ENCODE measurements at places on chromosomes 13 and 19.

GRCh38 chr19:51333836-51334460 lies 8.0 kb downstream of the VSIG10L start:
- peaks cover 34% of the 10 kb centered on the region for H3K27me3 ChIP-seq
- H3K4me1 ChIP-seq = peaks cover 2% of the 10 kb centered on the region
- no peaks in the 10 kb centered on the region for H3K36me3 ChIP-seq
- H3K4me3 ChIP-seq = no peak overlapping the region
- no peak for DNase-seq

- H3K27me3 ChIP-seq = no peaks in the 10 kb centered on the region
- no peaks in the 10 kb centered on the region for H3K36me3 ChIP-seq
- DNase-seq = no peak
- H3K4me1 ChIP-seq = no peaks in the 10 kb centered on the region
Observed at GRCh38 chr13:47281991-47282390, 385.1 kb upstream of the HTR2A start.

- no peak overlapping the region for H3K27ac ChIP-seq
- no peaks in the 10 kb centered on the region for H3K4me1 ChIP-seq
- no peaks in the 10 kb centered on the region for H3K36me3 ChIP-seq
- H3K27me3 ChIP-seq = peaks cover 2% of the 10 kb centered on the region
- DNase-seq = no peak
Observed at GRCh38 chr19:34838248-34838647, 65.2 kb upstream of the ZNF599 start.

DNA sequence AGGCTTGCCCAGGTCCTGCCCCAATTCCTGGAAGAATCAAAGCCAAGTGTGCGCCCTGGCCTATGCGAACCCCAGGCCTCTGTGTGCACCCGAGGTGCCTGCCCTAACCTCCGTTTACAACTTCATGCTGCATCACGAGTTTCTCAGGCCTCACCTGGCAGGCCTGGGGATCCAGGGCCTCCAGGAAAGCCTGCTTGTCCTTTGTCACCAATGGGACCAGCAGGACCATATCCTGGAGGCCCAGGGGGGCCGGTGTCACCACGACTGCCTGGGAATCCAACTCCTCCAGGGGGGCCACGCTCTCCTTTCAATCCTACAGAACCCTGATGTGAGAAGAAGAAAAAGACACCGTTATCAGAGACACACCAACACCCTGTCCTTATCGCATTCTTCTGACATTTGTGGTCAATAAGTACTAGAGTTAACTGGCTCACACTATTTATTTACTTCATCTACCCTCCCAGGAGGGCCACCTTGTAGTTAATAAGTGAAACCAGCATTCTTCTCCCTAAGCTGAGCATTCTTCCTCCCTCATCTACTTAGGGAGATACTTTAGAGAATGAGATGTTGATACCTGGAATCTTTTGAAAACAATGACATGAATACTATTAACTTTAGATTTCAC lies 120.6 kb downstream of the COL4A1 start:
- H3K27me3 ChIP-seq = no peaks in the 10 kb centered on the region
- H3K4me1 ChIP-seq = no peaks in the 10 kb centered on the region
- no peaks in the 10 kb centered on the region for H3K36me3 ChIP-seq
- H3K4me3 ChIP-seq = no peak overlapping the region
- no peak overlapping the region for H3K27ac ChIP-seq
- DNase-seq = no peak

DNA sequence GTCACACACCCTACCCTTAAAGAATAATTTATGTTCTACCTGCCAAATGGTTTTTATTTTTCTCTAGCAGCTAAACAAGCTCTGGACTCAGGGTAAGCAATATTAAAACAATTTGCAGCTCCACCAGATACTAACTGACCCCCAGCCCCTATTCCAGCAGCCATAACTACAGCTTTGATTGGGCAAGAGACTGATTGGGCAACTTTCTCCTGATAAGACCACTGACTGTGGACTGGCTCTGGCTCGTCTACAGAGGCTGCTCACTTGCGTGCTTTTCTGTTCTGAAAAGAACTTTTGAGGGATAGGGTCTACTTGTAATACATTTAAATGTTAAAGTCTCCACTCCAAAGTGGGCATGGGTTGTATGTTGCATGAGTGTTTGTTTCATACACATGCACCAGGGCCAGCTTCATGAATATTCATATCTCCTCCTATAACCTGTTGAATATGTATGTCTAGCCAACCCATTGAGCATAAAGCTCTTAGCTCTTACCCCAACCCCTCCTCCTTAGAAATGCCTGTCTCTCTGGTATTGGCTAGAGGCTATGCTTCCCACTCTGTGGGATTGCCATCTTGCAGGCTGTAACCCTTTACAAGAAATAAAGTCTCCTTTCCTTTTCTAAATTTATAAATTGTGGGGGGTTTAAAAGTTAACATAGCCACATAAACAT lies 19.9 kb downstream of the OR7A5 start:
- H3K27ac ChIP-seq = no peak overlapping the region
- H3K4me3 ChIP-seq = no peak overlapping the region
- peaks cover 7% of the 10 kb centered on the region for H3K27me3 ChIP-seq
- no peaks in the 10 kb centered on the region for H3K4me1 ChIP-seq
- no peaks in the 10 kb centered on the region for H3K36me3 ChIP-seq
- DNase-seq = no peak

GRCh38 chr19:3149526-3150505 lies 14.0 kb downstream of the GNA15 start:
- H3K36me3 ChIP-seq = no peaks in the 10 kb centered on the region
- H3K27ac ChIP-seq = no peak overlapping the region
- H3K27me3 ChIP-seq = no peaks in the 10 kb centered on the region
- no peak for DNase-seq
